ENCODE measurements at places on chromosomes 4 and X.
A peak's percentile ranks its signal among the peaks of the same experiment; 100 is the strongest.

DNA sequence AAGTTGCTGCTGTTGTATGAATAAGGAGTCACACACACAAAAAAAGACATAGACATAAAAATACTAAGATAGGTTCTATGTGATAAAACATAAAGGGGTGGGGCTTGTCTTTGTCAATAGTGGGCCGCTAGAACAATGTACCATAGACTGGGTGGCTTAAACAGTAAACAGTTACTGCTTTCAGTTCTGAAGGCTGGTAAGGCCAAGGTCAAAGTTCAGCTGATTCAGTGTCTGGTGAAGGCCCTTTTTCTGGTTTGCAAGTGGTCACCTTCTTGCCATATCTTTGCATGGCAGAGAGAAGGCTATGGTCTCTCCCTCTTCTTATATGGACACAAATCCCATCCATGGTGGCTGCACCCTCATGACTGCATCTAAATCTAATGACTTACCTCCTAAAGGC, 1980.7 kb downstream of the PCDH7 start:
- DNase-seq, result no peak

DNA sequence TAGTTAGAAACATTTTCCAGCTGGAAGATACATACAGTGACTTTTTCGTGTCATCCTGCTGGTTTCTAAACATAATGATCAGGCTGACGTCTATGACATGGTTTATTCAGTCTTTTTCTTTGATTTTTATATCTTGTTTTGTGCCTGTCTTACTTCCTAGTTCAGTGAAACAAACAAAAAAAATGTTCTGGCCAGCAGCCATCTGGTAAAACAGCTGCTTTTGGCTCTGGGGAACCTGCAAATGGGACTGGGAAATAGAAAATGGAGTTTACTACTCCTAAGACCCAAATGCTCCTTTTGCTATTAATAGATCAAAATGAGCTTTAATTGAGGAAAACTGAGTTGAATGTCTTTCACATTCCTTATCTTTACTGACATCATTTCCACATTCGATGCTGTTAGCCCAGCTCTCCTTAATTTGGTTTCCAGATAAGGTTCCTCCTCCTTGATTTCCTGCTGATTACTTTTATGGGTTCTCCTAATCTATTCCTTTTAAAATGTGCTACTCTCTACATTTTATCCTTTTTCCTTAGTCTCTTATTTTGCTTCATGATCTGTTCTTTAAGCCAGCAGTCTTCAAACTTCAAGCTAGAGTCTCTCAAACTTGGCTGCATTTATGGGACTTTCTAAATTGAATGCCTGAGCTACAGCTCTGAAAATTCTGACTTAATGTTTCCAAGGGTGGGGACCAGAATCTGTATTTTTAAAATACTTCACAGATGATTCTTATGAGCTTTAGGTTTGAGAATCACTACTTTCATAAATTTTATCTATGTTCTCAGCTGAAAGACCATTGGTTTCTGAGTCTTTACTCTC, 499.5 kb downstream of the ANKRD50 start:
- DNase-seq, result peak; percentile 2

DNA sequence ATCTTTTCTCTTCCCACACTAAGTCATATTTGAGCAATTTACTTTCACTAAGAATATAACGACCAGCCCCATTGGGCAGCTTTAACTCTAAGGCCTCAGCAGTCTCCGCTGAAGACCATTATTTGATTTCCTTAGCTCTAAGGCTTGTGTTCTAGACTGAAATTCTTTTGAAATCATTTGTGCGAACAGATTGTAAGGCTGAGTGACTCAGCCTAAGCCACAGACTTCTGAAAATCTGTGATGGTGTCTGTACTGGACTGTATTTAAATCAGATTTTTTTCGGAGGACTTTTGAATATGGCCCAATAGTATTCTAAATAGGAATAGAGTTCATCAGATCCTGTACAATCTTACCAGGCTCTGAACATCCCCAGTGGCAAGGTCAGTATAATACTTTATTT, 150.3 kb upstream of the TECRL start:
- no peak for DNase-seq

DNA sequence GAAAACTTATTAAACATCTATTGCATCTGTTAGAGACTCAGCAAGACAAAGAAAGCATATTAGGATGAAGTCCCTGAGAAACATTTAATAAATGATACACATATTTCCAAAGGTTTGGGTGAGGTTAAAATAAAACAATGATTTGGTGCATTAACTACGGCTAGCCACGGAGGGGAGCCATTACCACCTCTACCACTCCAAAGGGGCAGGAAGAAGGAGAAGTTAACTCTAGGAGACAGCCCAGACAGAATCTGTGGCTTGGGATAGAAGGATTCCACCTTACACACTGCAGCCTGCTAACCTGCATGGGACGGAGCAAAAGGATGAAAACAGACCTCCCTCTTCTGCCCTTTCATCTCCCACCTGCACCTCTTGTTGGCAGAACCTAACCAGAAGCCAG, 189.1 kb upstream of the C1QTNF7 start:
- DNase-seq, result peak; percentile 64

GRCh38 chrX:8988446-8988845, 45.5 kb downstream of the FAM9B start:
- peak; percentile 63 for DNase-seq

- DNase-seq, result no peak
Measured at GRCh38 chr4:188975271-188975670, 836.0 kb downstream of the TRIML1 start.

DNA sequence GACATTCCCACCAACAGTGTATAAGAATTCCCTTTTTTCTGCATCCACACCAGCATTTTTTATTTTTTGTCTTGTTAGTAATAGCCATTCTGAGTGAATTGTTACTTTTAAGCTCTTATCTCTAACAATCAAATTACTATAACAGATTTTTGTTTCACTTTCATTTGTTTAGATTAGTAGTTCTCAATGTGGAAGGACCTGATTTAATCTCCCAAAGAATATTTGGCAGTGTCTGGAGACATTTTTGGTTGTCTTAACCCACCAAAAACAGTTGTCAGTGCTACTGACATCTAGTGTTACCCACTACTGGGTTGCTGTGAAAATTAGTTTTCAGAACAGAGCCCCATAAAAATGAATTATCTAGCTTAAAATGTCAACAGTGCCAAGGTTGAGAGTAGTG, 37.9 kb downstream of the RUFY3 start:
- DNase-seq, result no peak
